Stimulated activated naive B cell treated with anti-CD40 and anti-IgM and Interleukin-4, amounts not matched to agents 10 μg/mL and 1 μg/mL and 100 μg/mL, for 72 hours (primary cell): ENCODE measurements at places on chromosomes 7 and 10.

DNA sequence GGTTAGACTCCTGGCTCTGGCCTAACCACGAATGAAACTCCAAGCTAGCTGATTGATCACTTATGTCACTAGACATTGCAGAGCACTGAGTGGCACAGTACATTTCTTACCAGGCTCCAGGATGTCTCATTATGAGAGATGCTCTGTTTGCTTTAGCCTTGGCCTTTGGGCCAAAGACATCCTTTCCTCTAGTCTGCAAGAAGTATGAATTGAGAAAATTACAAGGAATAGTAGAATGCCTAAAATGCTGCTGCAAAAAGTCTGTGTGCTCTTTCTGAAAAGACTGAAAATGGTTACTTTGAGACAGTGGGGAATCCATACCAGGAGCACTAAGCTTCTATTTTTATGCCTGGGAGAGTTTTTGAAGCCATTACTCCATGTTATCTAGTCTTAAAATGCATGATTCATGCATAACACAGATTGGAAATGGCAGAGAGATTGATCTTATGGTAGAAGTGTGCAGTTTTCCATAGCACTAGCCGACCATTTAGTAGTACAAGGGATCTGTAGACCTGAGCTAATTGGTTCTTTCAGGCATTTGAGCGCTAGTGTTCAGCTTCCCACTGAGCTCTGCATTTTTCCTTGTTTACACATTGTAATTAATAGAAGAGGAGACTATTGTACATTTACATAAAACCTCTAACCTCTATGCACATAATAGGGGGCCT lies 303.8 kb downstream of the PRKG1 start:
- no peak overlapping the region for H3K4me3 ChIP-seq
- no peak overlapping the region for H3K27ac ChIP-seq
- no peaks in the 10 kb centered on the region for H3K36me3 ChIP-seq
- H3K27me3 ChIP-seq, result no peaks in the 10 kb centered on the region
- H3K4me1 ChIP-seq, result no peaks in the 10 kb centered on the region
- no peak for DNase-seq

- DNase-seq, result no peak
- H3K27ac ChIP-seq, result no peak overlapping the region
- H3K4me3 ChIP-seq, result no peak overlapping the region
- no peaks in the 10 kb centered on the region for H3K36me3 ChIP-seq
- H3K27me3 ChIP-seq, result peaks cover 3% of the 10 kb centered on the region
- no peaks in the 10 kb centered on the region for H3K4me1 ChIP-seq
These were observed 195.1 kb downstream of the INHBA start for GRCh38 chr7:41507686-41508268.

DNA sequence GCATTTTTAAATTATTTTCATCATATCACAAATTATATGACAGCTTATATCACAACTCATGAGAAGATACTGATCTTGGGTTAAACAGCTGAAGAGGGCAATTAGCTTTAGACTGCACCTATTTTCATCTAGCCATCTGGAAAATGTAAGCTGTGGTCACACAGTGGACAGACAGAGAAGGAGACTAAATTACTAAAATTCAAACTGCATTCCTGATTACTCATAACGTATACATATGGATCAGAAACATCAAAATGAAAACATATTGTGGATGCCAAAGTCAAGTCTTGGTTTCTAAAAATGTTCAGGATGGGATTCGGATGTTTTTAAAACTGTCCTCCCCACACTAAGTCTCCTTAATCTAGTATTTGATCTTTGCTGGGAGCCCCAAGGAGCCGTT lies 6.6 kb downstream of the BBIP1 start:
- H3K27me3 ChIP-seq, result no peaks in the 10 kb centered on the region
- no peaks in the 10 kb centered on the region for H3K36me3 ChIP-seq
- H3K4me3 ChIP-seq, result no peak overlapping the region
- DNase-seq, result no peak
- no peak overlapping the region for H3K27ac ChIP-seq
- peaks cover 24% of the 10 kb centered on the region for H3K4me1 ChIP-seq

GRCh38 chr7:7867846-7868571 lies 100.6 kb upstream of the GLCCI1 start:
- H3K36me3 ChIP-seq, result no peaks in the 10 kb centered on the region
- no peak overlapping the region for H3K4me3 ChIP-seq
- peaks cover 1% of the 10 kb centered on the region for H3K4me1 ChIP-seq
- no peak overlapping the region for H3K27ac ChIP-seq
- DNase-seq, result no peak
- no peaks in the 10 kb centered on the region for H3K27me3 ChIP-seq

DNA sequence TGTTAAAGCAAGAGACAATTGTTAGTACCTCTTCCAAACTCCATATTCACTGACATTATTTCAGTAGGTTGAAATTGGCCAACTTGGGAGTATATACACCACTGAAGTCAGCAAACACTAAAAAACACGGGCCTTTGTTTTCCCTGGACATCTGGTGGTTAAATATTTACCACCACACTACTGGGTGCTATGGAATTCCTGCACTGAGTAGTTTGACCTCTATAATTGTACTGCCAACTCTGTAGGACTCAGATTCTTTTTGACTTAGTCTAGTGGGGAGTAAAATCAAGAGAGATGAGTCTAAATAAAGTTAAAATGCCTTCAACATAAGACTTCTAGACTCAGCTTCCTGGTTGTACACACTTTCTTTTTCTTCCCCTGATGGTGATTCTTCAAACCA lies 41.3 kb upstream of the TES start:
- no peak overlapping the region for H3K4me3 ChIP-seq
- no peaks in the 10 kb centered on the region for H3K27me3 ChIP-seq
- H3K27ac ChIP-seq, result no peak overlapping the region

GRCh38 chr10:100984672-100985177 lies 2.6 kb downstream of the MRPL43 start:
- no peak overlapping the region for H3K27ac ChIP-seq
- H3K36me3 ChIP-seq, result peaks cover 36% of the 10 kb centered on the region
- H3K4me1 ChIP-seq, result peaks cover 40% of the 10 kb centered on the region

DNA sequence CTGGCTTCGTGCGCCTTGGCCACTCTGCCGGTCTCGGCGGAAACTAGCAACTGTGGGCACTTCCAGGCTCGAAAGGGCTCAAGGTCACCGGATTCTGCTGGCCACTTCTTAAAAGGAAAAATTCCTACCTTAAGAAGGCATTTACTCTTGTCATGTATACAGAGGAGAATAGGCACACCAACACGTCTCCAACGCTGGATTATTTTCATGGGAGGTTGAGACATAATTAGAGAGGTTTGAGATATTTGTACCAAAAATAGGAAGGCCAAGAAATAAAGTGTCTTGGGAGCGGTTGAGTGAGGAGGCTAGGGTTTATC lies 4.5 kb upstream of the CYP26A1 start:
- H3K4me3 ChIP-seq, result no peak overlapping the region
- peaks cover under 1% of the 10 kb centered on the region for H3K36me3 ChIP-seq
- H3K27ac ChIP-seq, result no peak overlapping the region
- H3K27me3 ChIP-seq, result peaks cover 73% of the 10 kb centered on the region
- peaks cover 55% of the 10 kb centered on the region for H3K4me1 ChIP-seq

DNA sequence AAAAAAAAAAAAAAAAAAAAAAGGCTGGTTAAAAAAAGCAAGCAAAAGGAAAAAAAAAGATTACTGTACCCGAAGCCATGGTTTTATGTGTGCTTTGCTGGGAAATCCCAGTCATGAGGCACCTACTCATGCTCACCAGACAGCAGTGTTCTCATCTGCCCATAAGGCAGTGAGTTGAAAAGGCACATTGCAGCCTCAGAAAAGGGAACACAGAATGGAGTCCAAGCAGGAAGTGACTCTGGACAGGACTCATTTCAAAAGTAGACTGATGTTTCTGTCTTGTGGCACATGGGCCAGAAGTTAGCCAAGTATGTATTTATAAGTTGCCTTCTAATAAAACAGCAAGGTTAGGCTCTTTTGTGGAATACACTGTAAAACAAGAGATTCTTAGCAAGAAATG lies 40.2 kb downstream of the PDSS1 start:
- no peaks in the 10 kb centered on the region for H3K27me3 ChIP-seq
- peak; percentile 84 for DNase-seq
- H3K27ac ChIP-seq, result peak overlapping the region; percentile 97
- peaks cover 45% of the 10 kb centered on the region for H3K4me1 ChIP-seq

- H3K27me3 ChIP-seq, result no peaks in the 10 kb centered on the region
- DNase-seq, result no peak
- no peaks in the 10 kb centered on the region for H3K36me3 ChIP-seq
- H3K27ac ChIP-seq, result no peak overlapping the region
These were observed 23.8 kb downstream of the CYTH3 start for GRCh38 chr7:6248581-6248980.

- H3K27ac ChIP-seq, result no peak overlapping the region
- H3K4me3 ChIP-seq, result no peak overlapping the region
- no peak for DNase-seq
- peaks cover 17% of the 10 kb centered on the region for H3K4me1 ChIP-seq
- peaks cover 7% of the 10 kb centered on the region for H3K36me3 ChIP-seq
- no peaks in the 10 kb centered on the region for H3K27me3 ChIP-seq
These were observed 56.2 kb downstream of the ARHGAP22 start for GRCh38 chr10:48548531-48549135.

DNA sequence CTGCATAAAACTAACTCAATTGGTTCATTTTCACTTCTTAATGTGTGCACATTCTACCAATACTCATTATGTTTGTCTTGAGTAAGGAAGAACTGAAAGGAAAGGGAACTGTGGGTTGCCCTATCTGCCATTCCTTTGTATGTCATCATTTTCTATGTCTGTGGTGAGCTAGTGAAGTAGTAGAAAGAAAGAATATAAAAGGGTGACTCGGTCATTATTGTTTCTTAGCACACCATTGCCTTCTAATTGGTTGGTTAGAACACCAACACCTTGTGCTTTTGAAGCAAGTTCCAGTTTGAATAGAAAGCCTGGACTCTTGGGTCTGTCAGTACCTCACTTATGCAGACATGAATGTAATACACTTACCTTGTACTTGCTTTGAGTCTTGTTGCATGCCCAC lies 64.3 kb upstream of the MDFIC start:
- peaks cover 3% of the 10 kb centered on the region for H3K27me3 ChIP-seq
- no peak for DNase-seq
- H3K27ac ChIP-seq, result no peak overlapping the region
- H3K4me3 ChIP-seq, result no peak overlapping the region

GRCh38 chr7:25541877-25542276 lies 313.6 kb upstream of the NPVF start:
- no peak overlapping the region for H3K4me3 ChIP-seq
- no peaks in the 10 kb centered on the region for H3K36me3 ChIP-seq
- no peak for DNase-seq
- H3K4me1 ChIP-seq, result no peaks in the 10 kb centered on the region
- H3K27me3 ChIP-seq, result peaks cover 23% of the 10 kb centered on the region
- no peak overlapping the region for H3K27ac ChIP-seq

DNA sequence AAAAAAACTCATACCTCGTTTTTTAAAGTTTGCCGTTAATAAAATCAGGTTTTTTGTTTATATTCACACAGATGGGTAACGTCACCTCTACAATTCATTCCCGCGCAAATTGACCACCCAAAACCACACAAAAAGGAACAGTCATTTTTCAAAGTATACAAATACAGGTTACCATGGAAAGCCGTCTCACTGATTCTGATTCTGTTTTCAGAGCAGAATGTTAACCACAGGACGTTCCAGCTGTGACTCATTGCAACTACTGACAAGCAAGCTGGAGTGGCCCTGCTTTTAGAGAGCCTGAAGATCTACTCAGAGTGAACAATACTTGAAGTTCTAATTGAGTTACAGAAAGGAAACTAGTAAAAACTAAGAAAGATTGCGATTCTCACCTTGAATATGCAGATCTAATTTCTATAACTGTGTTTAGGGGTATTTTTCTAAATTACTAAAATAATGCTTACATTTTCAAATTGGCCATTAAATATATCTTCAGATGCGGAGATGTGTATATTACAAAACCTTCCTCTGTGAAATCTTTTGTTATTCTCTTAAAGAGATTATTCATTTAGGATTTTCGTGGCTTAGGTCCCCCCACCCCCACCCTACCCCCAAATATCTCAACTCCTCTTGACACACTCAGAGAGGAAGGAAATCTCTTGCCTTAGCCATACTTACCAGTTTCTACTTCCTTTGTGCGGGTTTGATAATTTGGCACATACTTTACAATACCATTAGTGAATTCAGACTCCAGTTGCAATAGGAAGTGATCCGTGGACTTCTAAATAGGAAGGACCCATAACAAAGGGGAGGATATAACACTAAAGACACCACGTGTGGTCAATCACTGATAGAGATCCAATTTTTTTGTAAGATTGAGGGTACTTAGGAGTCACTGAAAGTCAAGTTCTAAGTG lies 106.0 kb downstream of the CUBN start:
- peak overlapping the region; percentile 45 for H3K4me3 ChIP-seq
- H3K36me3 ChIP-seq, result peaks cover 10% of the 10 kb centered on the region
- H3K27ac ChIP-seq, result peak overlapping the region; percentile 51
- no peaks in the 10 kb centered on the region for H3K27me3 ChIP-seq

DNA sequence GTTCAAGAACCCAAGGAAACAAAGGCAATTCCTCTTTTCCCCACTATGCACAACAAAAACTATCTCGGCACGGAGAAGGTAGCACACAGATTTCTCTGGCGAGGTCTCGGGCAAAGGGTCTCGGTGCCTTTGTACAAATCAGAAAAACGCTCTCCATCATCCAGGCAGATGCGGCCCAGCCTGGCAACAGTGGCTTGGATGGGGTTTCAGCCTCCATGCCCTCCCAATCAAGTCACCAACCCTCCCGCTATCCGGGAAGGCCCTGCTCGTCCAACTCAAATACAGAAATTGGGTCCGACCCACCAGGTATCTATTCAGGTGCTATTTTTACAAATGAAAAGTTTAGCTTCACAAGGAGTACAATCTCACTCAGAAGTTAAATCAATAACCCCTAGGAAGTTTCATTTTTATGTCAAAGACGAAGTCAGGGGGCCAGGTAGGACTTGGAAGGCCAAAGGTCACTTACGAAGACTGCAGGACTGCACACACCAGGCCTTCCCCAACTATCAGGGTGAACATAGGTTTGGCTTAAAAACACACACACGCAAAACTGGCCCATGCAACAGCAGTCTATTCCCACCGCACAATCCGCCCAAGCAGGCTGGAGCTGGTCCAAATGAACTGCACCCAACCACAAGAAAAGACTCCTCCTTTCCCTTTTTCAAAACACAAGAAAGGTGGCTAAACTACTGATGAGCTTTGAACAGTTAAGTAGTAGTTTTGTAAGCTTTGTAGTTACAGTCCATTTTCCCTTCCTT lies 43.0 kb downstream of the GNA12 start:
- no peak for DNase-seq
- H3K27me3 ChIP-seq, result no peaks in the 10 kb centered on the region
- H3K4me3 ChIP-seq, result peak overlapping the region; percentile 63
- H3K27ac ChIP-seq, result peak overlapping the region; percentile 87
- H3K4me1 ChIP-seq, result peaks cover 78% of the 10 kb centered on the region

- H3K27ac ChIP-seq, result no peak overlapping the region
- no peak for DNase-seq
- no peak overlapping the region for H3K4me3 ChIP-seq
- H3K36me3 ChIP-seq, result no peaks in the 10 kb centered on the region
These were observed 91.2 kb downstream of the ZNF22 start for GRCh38 chr10:45091968-45092367.

- no peak overlapping the region for H3K27ac ChIP-seq
- no peak overlapping the region for H3K4me3 ChIP-seq
- peaks cover 18% of the 10 kb centered on the region for H3K36me3 ChIP-seq
- H3K4me1 ChIP-seq, result peaks cover 2% of the 10 kb centered on the region
These were observed 28.0 kb downstream of the CHST12 start for GRCh38 chr7:2431260-2431867.

GRCh38 chr10:79247373-79248137 lies 99.7 kb upstream of the PPIF start:
- peaks cover 89% of the 10 kb centered on the region for H3K4me1 ChIP-seq
- H3K4me3 ChIP-seq, result peak overlapping the region; percentile 78
- peaks cover 45% of the 10 kb centered on the region for H3K36me3 ChIP-seq
- no peaks in the 10 kb centered on the region for H3K27me3 ChIP-seq
- peak; percentile 64 for DNase-seq
- peak overlapping the region; percentile 98 for H3K27ac ChIP-seq

GRCh38 chr10:133126431-133127290 lies 33.4 kb upstream of the KNDC1 start:
- no peak overlapping the region for H3K27ac ChIP-seq
- H3K4me3 ChIP-seq, result no peak overlapping the region
- H3K36me3 ChIP-seq, result no peaks in the 10 kb centered on the region
- peaks cover 24% of the 10 kb centered on the region for H3K27me3 ChIP-seq
- H3K4me1 ChIP-seq, result peaks cover 8% of the 10 kb centered on the region
- no peak for DNase-seq
